ENCODE measurements at places on chromosomes 11 and 22.

- DNase-seq, result no peak
Measured at GRCh38 chr11:117855912-117856651, 20.4 kb downstream of the FXYD6 start.

DNA sequence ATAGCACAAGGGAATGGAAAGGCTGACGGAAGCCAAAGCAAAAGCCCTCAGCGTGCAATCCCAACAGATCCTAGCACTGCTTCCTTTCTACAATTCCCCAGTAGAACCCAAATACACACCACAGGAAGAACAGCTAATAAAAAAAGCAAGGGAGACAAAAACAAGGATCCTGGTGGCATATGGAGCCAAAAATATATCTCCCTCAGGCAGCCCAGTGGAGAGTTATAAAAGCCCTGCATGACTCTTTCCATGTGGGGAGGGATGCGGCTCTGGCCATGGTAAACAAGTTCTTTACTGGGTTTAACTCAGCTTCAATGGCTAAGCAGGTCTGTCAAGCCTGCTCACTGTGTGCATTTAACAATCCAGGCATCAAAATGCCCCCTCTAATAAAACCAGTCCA, 88.1 kb downstream of the PIWIL4 start:
- DNase-seq, result no peak

DNA sequence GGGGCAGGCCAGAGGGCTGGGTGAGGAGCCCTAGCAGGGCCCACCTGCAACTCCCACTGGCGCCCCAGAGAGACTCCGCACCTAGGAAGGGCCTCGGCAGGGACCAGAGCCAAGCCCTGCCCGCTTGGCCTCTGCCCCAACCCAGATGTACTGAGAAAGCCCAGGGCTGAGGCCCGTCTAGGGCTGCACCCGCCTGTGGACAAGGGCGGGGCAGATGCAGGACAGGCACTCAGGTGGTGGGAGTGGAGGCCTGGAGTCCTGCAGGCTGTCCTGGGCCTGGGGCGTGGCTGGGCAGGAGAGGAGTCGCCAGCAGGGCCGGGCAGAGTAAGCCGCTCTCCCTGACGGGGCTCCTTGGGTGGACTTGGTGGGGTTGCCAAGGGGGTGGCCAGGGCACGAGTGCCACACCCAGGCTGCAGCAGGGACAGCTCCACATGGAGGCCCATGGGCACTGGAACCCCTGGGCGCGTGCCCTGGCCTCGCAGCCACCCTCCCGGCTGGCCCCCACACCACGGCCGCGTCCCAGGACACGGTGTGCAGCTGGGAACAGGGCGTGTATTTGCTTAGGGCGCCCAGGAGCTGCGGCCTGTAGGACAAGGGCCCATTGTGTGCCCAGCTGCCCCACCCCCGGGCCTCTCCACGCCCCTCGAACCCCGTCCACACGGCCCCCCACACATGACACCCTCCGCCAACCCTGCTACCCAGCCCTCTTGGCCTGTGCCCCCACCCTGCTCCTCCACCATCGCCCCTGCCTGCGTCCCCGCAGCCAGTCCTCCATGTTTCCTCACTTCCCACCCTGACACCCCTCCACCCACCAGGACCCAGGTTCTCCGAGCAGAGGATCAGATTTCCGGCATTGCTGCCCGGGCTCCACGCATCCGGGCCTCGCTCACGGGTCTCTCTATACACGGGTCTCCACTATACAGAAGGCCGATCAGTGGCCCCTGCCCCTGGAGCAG, 11.3 kb upstream of the PIM3 start:
- DNase-seq, result no peak

GRCh38 chr11:9384535-9385326, at the start of gene IPO7:
Gene IPO7, plus strand, starts transcription at chr11:9384652. Its CDS starts 112 bp downstream, at chr11:9384764.
- DNase-seq, result peak; percentile 80

GRCh38 chr11:67211656-67212436, 54.4 kb upstream of the GRK2 start:
- DNase-seq, result no peak
